ENCODE measurements at places on chromosomes 5 and 9. TPM values are rescaled to one million over a fixed set of nuclear protein-coding genes. Genes with fewer than 3 reads are reported as not detected.

Gene NKD2
- total RNA-seq = 3.3 TPM

Gene NFIB
- total RNA-seq = 21.6 TPM

Gene ECSCR
- total RNA-seq = not detected

Gene CDC25C
- 21.5 TPM for total RNA-seq

Gene MIER3
- 28.7 TPM for total RNA-seq

Gene CKMT2
- not detected for total RNA-seq

Gene SMAD5
- 57.9 TPM for total RNA-seq

Gene SVEP1
- total RNA-seq = 0.89 TPM

Gene PMPCA
- 45.6 TPM for total RNA-seq

Gene ZFR
- total RNA-seq = 123 TPM

Gene SLCO4C1
- 0.03 TPM for total RNA-seq

Gene RAD23B
- 133 TPM for total RNA-seq

Gene GRXCR2
- not detected for total RNA-seq

Gene LTC4S
- 0.87 TPM for total RNA-seq

Gene COL15A1
- 0.89 TPM for total RNA-seq

Gene ACOT12
- not detected for total RNA-seq

Gene FRRS1L
- not detected for total RNA-seq

Gene TEX48
- total RNA-seq = not detected

Gene LMX1B
- 1.2 TPM for total RNA-seq

Gene ARL14EPL
- not detected for total RNA-seq

Gene IL4
- total RNA-seq = not detected

Gene SLC6A19
- total RNA-seq = not detected

Gene ORM2
- total RNA-seq = not detected

Gene WDR31
- 1.5 TPM for total RNA-seq

Data from NCI-H460 (cell line).